Stimulated activated CD8-positive, alpha-beta memory T cell treated with anti-CD3 and anti-CD28 coated beads, Interleukin-15, amount 100 ng/mL, for 4 hours (primary cell): ENCODE measurements at places on chromosomes 4 and X.

- no peak for DNase-seq
Observed at GRCh38 chr4:173538148-173538908, 8.3 kb upstream of the HAND2 start.

- DNase-seq, result no peak
Observed at GRCh38 chr4:44842531-44842930, 116.2 kb upstream of the GNPDA2 start.

- no peak for DNase-seq
Observed at GRCh38 chrX:100277231-100277630, 132.8 kb downstream of the PCDH19 start.

GRCh38 chrX:40140706-40141499, 43.1 kb upstream of the BCOR start:
- no peak for DNase-seq

DNA sequence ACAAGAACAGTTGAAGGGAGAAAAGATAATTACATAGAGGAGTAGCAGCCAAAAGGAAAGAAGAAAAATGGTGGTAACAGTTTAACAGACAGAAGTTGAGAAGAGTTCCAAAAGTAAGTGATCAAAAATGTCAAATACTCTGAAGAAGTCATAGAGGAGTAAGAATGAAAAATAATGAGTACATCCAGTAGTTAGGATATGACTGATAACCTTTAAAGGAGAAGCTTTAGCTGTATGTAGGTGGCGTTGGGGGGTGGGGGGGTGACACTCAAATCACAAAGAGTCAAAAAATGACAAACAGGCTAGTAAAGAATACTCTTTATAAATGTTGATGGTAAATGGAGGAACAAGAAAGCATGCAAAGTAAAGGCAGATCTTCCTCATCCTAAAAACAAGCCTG, 40.6 kb downstream of the RAB33A start:
- no peak for DNase-seq

- DNase-seq, result no peak
Observed at GRCh38 chrX:122622795-122623194, 561.3 kb upstream of the GRIA3 start.

GRCh38 chr4:188941524-188942119, 802.4 kb downstream of the TRIML1 start:
- no peak for DNase-seq

- no peak for DNase-seq
Observed at GRCh38 chrX:106278951-106279350, 110.8 kb downstream of the PWWP3B start.

DNA sequence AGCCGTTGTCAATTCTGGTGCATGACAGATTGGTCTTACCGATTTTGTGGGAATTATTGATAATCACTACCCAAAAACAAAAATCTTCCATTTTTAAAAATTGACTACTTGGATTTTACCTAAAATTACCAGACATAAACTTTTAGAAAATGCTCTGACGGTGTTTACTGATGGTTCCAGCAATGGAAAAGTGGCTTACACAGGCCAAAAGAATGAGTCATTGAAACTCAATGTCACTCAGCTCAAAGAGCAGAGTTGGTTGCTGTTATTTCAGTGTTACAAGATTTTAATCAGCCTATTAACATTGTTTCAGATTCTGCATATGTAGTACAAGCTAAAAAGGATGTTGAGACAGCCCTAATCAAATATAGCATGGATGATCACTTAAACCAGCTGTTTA, 23.0 kb upstream of the UGT2B17 start:
- DNase-seq, result no peak

GRCh38 chr4:171813526-171814250, 484 bp downstream of the GALNTL6 start:
- DNase-seq, result no peak

DNA sequence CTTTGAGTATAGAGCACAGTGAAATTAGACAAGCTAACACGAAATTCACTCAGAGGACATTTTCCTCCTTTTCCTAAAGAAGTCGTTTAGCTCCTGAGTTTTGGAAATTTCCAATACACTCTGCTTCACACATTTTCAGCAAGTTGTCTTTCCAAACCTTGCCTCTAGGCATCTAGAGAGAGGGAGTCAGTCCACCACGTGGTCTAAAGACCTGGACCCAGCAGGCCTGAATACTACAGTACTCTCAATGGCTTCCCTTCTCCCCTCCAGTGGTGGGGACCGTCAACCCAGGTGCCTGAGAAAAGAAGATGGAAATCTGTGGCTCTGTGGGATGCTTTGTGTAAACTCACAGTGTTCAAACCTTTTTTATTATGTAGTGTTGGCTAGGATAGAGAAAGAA, 13.9 kb upstream of the SCML2 start:
- DNase-seq, result no peak

DNA sequence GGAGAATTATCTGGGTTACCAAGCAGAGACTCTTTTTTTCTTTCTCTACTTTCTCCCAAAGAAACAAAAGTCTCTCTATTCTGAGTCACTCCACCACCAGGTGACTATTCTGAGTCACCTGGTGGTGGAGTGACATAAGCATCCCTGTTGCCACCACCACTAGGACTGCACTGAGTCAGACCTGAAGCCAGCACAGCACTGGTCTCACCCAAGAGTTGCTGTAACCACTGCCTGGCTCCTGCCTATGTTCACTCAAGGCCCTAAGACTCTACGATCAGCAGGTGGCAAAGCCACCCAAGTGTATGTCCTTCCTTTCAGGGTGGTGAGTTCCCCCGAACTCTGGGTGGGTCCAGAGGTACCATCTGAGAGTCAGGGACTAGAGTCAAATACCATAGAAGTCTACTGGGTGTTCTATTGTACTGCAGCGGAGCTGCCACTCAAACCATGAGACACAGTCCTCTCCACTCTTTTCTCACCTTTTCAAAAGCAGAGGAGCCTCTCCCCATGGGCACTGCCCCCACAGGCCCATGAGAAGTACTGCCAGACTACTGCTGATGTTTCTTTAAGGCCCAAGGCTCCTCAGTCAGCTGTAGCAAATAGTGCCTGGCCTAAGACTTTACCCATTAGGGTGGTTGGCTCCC, 209.6 kb upstream of the IRS4 start:
- no peak for DNase-seq
